ENCODE measurements at places on chromosomes 1 and 21. TPM values are rescaled to one million over a fixed set of nuclear protein-coding genes. Genes with fewer than 3 reads are reported as not detected.

DNA sequence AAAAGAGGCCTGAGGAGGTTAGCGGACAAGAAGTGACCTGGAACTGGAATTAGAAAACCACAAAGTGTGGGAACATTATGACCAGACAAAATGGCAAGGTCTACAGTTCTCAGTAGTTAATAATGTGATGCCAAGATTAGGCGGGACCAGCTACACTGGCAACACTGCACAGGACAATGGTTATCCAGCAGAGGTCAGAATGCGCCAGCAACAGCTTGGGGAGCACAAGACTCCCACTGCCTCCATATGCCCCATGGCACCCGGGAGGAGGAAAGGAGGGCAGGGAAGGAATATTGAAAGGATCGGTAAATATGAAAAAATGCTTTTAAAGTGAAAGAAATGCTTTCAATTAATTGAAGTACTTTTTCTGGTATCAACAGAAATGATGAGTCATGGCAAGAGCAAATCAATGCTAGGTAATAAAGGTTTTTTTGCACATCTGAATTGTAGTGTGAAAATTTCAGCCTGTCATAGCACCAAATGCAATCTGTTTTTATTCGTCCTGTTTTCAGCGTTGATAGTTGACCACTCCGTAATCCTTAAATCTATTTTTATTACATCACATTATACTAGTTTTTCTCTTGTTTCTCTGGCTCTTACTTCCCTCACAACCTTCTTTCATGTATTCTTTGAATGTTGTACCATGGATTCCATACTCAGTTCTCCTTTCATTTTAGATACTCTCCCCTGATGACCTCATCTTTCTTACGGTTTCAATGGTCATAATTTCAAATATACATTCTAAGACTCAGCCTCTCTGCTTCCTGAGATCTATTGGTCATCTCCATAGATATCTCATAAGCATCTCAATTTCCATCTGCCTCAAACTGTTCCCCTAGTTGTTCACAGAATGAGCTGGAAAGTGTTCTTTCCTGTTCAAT lies 30.7 kb downstream of the VCAM1 start:
- no peaks in the 10 kb centered on the region for H3K4me1 ChIP-seq
- H3K36me3 ChIP-seq = no peaks in the 10 kb centered on the region
- H3K27ac ChIP-seq = no peak overlapping the region

- DNase-seq = no peak
- no peak overlapping the region for H3K4me3 ChIP-seq
- peaks cover 2% of the 10 kb centered on the region for H3K4me1 ChIP-seq
- no peak overlapping the region for H3K27ac ChIP-seq
Measured at GRCh38 chr1:168572633-168573032, 3.8 kb upstream of the XCL1 start.

DNA sequence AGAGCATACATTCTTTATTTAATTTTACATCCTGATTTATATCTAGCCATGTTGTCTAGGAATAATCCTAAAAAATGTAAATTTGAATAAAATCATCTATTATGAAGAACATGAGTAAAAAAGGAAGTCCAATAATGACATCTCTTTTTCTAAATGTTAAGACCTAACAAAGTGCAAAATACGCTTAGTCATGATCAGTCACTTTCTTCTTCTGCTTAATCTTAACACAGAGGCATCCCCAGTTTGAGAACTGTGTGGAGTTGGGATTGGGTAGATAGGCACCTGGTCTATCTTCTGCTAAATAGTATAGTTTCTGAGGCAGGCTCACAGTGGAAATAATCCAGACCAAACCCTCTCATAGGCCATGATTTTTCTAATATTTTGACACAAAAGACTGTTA lies 311.7 kb upstream of the LRRC7 start:
- no peaks in the 10 kb centered on the region for H3K27me3 ChIP-seq
- DNase-seq = no peak
- H3K4me1 ChIP-seq = no peaks in the 10 kb centered on the region
- no peak overlapping the region for H3K4me3 ChIP-seq
- no peaks in the 10 kb centered on the region for H3K36me3 ChIP-seq
- H3K27ac ChIP-seq = no peak overlapping the region

- no peaks in the 10 kb centered on the region for H3K36me3 ChIP-seq
- H3K4me1 ChIP-seq = no peaks in the 10 kb centered on the region
- H3K4me3 ChIP-seq = no peak overlapping the region
- DNase-seq = no peak
Measured at GRCh38 chr21:22584308-22584707, 1586.1 kb downstream of the NCAM2 start.

- no peak for DNase-seq
- no peaks in the 10 kb centered on the region for H3K27me3 ChIP-seq
- H3K27ac ChIP-seq = no peak overlapping the region
- peaks cover 5% of the 10 kb centered on the region for H3K4me1 ChIP-seq
- no peaks in the 10 kb centered on the region for H3K36me3 ChIP-seq
- H3K4me3 ChIP-seq = no peak overlapping the region
Measured at GRCh38 chr1:85549244-85549643, 31.3 kb upstream of the CCN1 start.

DNA sequence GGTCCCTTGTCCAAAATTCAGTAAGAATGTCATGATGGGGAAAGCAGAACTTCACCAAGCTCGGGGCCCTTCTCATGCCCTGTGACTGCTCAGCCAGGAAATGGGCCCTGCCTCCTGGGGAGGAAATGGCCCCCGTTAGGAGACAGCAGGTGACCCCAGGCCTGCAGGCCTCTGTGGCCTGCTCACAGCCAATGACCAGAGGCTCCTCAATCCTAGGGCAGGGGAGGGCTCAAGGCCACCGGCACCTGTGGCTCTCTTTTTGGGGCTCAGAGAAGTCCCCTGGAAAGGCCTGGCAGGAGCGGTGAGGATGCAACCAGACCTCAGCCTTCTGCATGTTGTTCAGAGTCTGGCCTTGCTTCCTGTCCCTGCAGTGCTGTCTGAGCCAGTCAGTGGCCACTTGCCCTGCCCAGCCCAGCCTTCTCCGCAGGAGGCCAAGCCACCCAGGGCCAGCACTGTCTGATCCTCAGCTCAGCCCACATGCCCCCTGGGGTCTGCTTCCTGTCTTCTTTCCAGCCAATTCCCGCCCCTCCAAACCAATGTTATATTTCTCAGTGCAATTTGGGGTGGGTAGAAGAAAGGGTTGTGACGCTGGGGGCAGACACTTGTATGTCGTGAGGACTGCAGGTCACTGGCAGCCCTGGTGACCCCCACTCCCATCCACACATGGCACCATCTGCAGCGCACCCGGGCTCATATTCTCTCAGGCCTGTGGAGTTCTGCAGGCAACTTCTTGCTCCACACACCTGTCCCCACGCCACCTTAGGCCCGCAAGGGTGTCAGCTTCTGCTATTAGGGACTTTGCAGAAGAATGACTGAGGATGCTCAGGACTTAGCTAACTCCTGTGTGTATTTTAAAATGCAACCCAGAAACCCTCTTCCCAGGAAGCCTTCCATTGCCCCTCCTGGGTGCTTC lies 83.6 kb downstream of the ITPKB start:
- H3K27ac ChIP-seq = no peak overlapping the region
- H3K27me3 ChIP-seq = no peaks in the 10 kb centered on the region
- H3K4me1 ChIP-seq = peaks cover 21% of the 10 kb centered on the region
- no peaks in the 10 kb centered on the region for H3K36me3 ChIP-seq
- no peak overlapping the region for H3K4me3 ChIP-seq

- DNase-seq = no peak
- H3K4me1 ChIP-seq = peaks cover 18% of the 10 kb centered on the region
- no peak overlapping the region for H3K27ac ChIP-seq
- H3K27me3 ChIP-seq = no peaks in the 10 kb centered on the region
- no peaks in the 10 kb centered on the region for H3K36me3 ChIP-seq
- no peak overlapping the region for H3K4me3 ChIP-seq
Measured at GRCh38 chr1:39130325-39130724, 74.2 kb upstream of the MACF1 start.

DNA sequence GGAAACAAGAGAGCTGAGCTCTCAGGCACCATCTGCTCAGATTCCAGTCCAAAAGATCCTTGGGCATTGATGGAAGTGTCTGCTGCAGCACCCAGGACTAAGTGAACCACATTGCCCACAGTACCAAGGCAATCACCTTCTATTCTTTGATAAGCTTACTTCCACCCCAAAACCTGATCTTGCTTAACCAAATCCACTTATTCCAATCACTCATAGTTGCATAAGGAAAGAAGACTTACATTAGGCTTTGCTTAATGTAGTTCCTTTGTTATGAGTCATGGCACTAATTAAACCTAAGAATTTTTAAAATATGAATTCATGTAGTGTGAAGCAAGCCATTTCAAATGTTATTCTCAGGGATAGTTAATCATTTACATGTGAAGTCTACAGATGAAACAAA lies 84.5 kb downstream of the UCHL5 start:
- H3K27ac ChIP-seq = no peak overlapping the region
- no peak overlapping the region for H3K4me3 ChIP-seq
- no peaks in the 10 kb centered on the region for H3K36me3 ChIP-seq
- DNase-seq = no peak
- H3K4me1 ChIP-seq = peaks cover 8% of the 10 kb centered on the region

GRCh38 chr1:54417123-54417522 lies 10.9 kb upstream of the SSBP3 start:
- H3K27ac ChIP-seq = no peak overlapping the region
- peaks cover 6% of the 10 kb centered on the region for H3K27me3 ChIP-seq
- DNase-seq = no peak

- H3K4me1 ChIP-seq = no peaks in the 10 kb centered on the region
- H3K27me3 ChIP-seq = no peaks in the 10 kb centered on the region
- no peak for DNase-seq
- H3K4me3 ChIP-seq = no peak overlapping the region
Measured at GRCh38 chr1:172906778-172907592, 143.8 kb downstream of the TNFSF18 start.

- no peak overlapping the region for H3K27ac ChIP-seq
- H3K4me3 ChIP-seq = no peak overlapping the region
- H3K36me3 ChIP-seq = no peaks in the 10 kb centered on the region
- H3K27me3 ChIP-seq = no peaks in the 10 kb centered on the region
- no peaks in the 10 kb centered on the region for H3K4me1 ChIP-seq
Measured at GRCh38 chr1:103387898-103388297, 137.6 kb upstream of the RNPC3 start.

DNA sequence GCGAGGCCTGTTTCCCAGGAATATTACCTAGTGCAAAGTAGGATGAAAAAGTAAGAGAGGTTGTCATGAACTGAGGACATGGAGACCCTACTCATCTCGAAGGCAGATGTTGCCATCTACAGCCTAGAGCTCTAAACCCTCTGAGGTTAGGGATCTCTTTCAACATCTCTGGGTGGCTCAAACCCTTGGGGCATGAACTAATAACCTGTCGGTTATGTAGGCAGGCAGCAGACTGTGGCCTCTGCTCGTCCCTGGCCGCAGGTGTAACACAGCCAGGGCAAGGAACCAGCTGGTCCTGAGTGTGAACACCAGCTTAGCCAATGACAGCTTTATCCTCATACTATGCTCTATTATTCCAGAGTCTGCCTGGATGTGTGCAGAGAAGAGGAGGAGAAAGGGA lies 13.2 kb downstream of the CAPZB start:
- H3K4me1 ChIP-seq = peaks cover 16% of the 10 kb centered on the region
- H3K36me3 ChIP-seq = no peaks in the 10 kb centered on the region
- H3K27ac ChIP-seq = no peak overlapping the region
- no peak for DNase-seq
- H3K27me3 ChIP-seq = no peaks in the 10 kb centered on the region
- H3K4me3 ChIP-seq = no peak overlapping the region

DNA sequence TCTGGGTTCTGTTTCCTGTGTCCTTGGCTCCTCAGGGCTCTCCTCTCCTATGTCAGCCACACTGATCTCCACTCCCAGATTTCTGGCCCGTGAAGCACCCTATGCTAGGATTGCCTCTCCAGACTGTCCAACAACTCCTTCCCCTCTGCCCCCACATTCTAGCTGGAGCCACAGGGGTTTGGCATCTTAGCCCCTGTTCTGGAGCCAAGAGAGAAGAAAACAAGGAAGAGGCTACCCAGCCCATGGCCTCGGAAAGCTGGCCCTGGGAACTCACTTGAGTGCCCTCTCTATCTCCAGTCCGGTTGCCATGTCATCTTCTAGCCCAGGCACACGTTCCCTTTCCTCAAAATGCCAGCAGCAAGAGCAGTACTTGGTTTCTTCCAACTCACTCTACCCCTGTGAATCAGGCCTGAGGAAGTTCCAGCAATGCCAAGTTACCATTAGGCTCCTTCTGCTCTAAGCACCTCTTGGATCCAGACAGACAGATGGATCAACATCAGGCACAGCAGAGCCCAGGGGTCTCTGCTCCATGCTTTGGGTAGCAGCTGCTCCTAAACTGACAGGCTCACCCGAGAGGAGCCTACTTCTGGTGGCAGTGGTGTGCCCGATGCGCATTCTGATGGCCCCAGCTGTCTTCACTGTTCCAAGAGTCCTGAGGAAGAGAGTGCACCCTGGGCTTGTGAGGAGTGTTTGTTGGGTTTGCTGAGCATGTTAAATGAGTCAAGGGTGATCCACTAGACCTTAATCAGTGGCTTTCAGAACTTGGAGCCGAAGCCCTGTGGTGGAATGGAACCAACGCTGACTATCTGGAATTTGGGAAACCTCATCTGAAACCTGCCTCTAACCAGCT lies 11.6 kb upstream of the GPR61 start:
- H3K4me3 ChIP-seq = no peak overlapping the region
- no peaks in the 10 kb centered on the region for H3K36me3 ChIP-seq
- no peak overlapping the region for H3K27ac ChIP-seq
- H3K27me3 ChIP-seq = no peaks in the 10 kb centered on the region

GRCh38 chr1:203676455-203676854 lies 49.8 kb downstream of the ATP2B4 start:
- no peak overlapping the region for H3K4me3 ChIP-seq
- DNase-seq = no peak
- H3K27me3 ChIP-seq = no peaks in the 10 kb centered on the region
- peaks cover 7% of the 10 kb centered on the region for H3K4me1 ChIP-seq
- no peaks in the 10 kb centered on the region for H3K36me3 ChIP-seq
- H3K27ac ChIP-seq = no peak overlapping the region

- no peaks in the 10 kb centered on the region for H3K36me3 ChIP-seq
- no peak for DNase-seq
- H3K27me3 ChIP-seq = no peaks in the 10 kb centered on the region
- H3K4me3 ChIP-seq = no peak overlapping the region
- H3K4me1 ChIP-seq = peaks cover 18% of the 10 kb centered on the region
Measured at GRCh38 chr1:25890239-25891034, 14.9 kb upstream of the PAQR7 start.

- no peak for DNase-seq
- no peak overlapping the region for H3K4me3 ChIP-seq
- H3K4me1 ChIP-seq = peaks cover 11% of the 10 kb centered on the region
- peaks cover 28% of the 10 kb centered on the region for H3K36me3 ChIP-seq
- H3K27ac ChIP-seq = no peak overlapping the region
Measured at GRCh38 chr1:36093929-36094328, 5.2 kb downstream of the ADPRS start.

- no peak overlapping the region for H3K4me3 ChIP-seq
- no peak overlapping the region for H3K27ac ChIP-seq
- no peak for DNase-seq
- H3K27me3 ChIP-seq = no peaks in the 10 kb centered on the region
- H3K4me1 ChIP-seq = no peaks in the 10 kb centered on the region
Measured at GRCh38 chr1:157496121-157496526, 56.2 kb downstream of the FCRL5 start.

RXRG gene
- total RNA-seq = not detected

RHCE gene
- total RNA-seq = not detected

GBP6 gene
- total RNA-seq = not detected

MLLT11 gene
- 18.1 TPM for total RNA-seq

TMEM125 gene
- total RNA-seq = 24.6 TPM

OR11L1 gene
- total RNA-seq = not detected

FAM151A gene
- total RNA-seq = not detected

OR2G3 gene
- total RNA-seq = not detected
